ENCODE measurements at places on chromosomes 5 and 9.
A peak's percentile ranks its signal among the peaks of the same experiment; 100 is the strongest.

GRCh38 chr9:79224672-79225433 lies 346.9 kb upstream of the TLE4 start:
- DNase-seq = no peak

GRCh38 chr5:145975001-145975360 lies 38.6 kb downstream of the SH3RF2 start:
- DNase-seq = no peak

DNA sequence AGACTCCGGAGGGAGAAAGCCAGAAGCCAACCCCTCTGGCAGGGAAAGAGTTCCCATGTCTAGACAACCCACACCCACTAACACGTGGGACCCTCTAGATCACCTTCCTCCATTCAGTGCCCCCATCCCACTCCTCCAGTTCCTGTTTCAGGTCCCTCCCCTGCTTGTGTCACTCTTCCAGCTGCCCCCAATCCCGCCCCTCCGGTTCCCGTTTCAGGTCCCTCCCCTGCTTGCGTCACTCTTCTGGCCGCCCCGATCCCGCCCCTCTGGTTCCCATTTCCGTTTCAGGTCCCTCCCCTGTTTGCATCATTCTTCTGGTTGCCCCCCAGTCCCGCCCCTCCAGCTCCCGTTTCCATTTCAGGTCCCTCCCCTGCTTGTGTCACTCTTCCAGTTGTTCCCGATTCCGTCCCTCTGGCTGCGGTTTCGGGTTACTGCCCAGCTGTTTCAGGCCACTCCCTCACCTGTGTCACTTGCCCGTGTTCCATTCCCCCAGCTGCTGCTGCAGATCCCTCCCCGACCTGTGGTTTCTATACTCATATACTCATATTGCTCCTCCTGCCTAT lies 64.8 kb upstream of the RANBP6 start:
- DNase-seq = peak; percentile 35

DNA sequence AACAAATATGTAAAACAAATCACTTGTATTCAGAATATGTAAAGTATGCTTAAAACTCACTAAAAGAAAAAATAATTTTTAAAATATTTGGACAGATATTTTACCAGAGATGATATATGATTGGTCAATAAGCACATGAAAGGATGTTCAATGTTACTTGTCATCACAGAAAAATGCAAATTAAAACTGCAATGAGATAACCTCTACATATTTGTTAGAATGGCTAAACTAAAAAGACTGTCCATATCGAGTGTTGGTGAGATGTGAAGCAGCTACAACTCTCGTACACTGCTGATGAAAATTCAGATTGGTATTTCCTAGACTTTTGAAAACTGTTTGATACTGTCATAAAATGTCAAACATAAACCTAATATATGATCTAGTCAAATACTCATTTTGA lies 685.1 kb downstream of the DTWD2 start:
- no peak for DNase-seq

DNA sequence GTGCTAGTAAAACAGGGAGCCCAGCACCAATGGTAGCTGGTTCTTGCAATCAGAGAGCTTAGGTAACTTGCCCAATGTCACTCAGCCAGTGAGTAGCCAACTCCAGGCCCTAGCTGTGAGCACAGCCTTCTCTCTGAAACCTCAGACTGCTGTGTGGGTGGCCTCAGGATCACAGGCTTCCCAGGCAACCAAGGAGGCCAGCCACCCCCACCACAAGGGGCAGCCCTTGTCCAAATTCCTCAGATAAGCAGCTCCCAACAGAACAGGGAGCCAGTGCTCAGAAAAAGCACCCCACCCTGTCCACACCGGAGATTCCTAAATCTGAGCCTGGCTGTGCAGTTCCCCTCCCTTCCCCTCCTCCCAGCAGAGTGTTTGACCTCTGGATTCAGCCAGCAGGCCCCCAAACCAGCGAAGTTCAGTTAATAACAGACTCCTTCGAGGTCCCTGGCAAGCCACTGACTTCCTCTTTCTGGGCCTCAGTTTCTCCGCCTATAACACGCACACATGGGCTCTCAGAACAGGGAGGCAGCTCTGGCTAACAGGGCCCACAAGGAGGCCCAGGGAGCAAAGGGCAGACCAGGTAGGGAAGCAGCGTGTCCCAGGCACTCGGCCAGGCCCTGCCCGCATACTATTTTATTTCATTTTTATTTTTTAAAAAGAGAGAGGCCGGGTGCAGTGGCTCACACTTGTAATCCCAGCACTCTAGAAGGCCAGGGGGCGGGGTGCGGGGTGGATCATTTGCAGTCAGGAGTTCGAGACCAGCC lies 2.7 kb downstream of the EEIG1 start:
- DNase-seq = no peak

DNA sequence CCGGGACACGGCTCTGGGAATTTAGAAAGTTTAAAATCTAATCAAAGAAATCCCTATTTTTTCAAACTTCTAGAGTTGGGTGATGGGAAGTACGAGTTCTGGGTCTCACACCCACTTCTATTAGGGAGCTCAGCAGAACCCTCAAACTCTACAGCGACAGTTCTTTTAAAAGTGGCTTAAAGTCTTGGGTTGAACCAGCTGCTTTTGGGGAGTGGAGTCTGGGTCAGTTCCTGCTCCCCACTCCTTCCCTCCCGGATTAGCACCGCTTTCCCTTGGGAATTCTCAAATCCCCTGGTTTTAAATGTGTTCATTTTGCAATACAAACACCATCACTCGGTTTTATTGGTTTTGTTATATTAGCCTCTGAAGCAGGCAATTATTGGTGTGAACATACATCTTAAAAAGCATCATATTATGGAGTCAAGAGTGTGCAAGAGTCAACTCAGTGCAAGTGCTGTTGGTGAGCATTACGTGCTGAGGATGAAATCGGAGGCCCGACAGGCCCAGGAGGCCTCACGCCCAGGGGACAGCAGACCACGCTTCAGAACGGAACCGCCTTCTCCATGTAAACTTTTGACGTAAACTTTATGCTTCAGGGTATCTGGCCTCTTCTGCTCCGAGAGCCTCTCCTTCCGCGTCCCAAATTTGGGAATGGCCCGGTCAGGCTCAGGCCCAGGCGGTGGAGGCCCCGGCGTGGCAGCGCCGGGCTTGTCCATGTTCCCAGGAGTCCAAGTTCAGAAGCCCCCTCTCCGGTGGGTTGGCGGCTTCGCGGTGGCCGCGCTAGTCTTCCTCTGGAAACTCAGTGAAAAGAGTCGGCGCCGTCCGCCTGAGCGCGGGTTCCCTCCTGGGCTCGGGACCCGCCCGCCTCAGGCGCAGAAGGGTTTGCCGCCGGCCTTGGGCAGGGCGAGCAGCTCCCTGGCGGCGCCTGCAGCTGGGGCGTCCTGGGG lies 5.3 kb downstream of the IRX4 start:
- no peak for DNase-seq

GRCh38 chr5:33304601-33305000 lies 136.2 kb upstream of the TARS1 start:
- DNase-seq = no peak

GRCh38 chr5:15737871-15738664 lies 238.1 kb downstream of the FBXL7 start:
- DNase-seq = no peak

GRCh38 chr5:143200781-143201398 lies 202.6 kb downstream of the NR3C1 start:
- DNase-seq = no peak

All from activated T-helper 1 cell treated with Interleukin-2 at 50 U/mL for 16 hours (primary cell).